ENCODE measurements at places on chromosomes 7 and 10.

DNA sequence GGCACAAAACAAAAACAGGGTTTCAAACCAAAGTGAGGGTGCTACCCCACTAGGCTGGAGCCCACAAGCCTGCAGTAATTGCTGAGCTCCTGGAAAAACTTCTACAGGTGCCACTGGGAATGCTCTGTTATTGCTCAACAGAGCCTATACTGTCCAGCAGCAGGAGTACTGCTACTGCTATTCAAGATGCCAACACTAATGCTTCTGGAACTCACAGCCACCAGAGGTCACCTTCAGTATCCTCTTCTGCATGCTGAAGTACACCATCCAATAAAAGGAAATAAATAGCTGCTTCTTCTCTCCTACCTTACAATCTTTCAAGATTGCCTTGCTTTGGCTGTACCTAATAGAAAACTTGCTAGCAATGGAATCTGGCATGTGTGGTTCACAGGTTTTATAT, 222.0 kb downstream of the LRRN3 start:
- DNase-seq = no peak

GRCh38 chr10:25178411-25178810, 3.6 kb downstream of the GPR158 start:
- no peak for DNase-seq

GRCh38 chr7:3825491-3825890, 524.4 kb downstream of the SDK1 start:
- no peak for DNase-seq

DNA sequence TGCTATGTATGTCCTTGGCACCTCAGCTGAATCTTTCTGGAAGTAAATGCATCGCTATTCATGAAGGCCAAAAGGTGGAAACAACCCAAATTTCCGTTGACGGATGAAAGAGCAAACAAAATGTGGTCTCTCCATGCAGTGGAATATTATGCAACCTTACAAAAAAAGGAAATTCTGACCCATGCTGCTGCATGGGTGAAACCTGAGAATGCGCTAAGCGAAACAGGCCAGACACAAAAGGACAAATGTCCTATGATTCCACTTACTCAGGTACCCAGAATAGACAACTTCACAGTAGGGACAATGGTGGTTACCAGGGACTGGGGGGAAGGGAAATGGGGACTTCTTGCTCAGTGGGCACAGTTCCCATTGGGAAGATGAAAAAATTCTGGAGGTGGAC, 158.8 kb downstream of the CAMK1D start:
- no peak for DNase-seq

DNA sequence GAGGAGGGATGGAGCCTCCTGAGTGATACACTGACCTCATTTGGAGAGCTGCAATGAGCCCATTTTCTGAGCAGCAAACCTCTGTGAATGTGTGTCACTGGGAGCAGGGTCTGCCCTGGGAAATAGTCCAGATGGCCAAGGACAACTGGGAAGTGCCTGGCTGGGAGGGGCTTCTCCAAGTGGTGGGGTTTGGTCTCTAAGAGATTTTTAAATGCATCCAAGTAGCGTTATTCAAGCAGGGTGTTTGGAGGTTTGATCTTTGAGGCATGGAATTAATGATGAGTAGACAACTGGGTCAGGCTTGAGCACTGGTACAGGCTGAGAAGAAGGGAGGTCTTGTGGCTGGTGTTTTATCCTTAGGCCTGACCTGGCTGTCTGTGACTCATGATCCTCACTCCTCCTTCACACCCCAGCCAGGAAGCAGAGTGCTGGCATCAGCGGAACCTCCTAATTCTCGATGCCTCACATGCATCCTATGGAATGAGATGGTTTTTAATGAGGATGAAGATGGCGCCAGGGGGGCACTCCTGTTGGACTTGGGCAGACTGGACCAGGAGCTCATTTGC, 3.3 kb downstream of the GOLGA7B start:
- DNase-seq = no peak

All from stimulated activated CD8-positive, alpha-beta memory T cell treated with anti-CD3 and anti-CD28 coated beads, Interleukin-7, amount 100 ng/mL, for 1 hour (primary cell).